Hepatocyte (in vitro differentiated cells): ENCODE measurements at places on chromosomes 2 and 18.

GRCh38 chr2:113277474-113278072, 1.1 kb downstream of the PAX8 start:
- no peak for DNase-seq

DNA sequence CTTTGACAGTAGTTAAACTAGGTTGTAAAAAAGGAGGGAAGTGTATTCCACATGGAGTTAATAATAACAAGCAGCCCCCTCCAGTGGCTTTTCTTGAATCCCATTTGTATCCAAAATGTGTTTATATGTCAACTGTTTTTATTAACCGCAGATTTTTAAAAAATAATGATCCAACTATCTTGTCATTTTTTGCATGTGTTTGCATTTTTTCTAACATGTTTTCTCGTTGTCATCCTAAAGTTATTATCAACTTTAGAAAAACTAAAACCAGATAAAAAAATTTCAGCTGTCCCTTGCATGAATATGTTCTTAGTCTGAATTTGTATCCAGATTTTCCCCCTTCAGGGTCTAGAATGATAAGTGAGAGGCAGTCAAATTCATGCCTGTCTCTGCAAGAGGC, 1063.3 kb downstream of the BCL11A start:
- no peak for DNase-seq

DNA sequence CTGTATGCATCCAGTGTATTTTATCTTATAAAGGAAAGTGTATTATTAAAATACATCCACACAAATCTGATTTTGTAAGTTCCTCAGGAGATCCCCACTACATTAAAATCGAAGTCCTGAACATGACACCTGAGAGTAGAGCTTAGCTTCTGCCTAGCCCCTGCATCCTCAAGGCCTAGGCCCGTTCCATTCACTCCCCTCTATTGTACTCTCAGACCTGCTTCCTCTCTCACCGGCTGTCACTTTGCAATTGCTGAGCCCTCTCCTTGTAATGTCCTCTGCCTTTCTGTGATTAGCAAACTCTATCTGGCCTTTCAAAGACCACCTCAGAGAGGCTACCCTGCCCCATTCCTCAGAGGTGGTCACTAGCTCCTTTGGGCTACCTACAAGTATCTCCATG, 160.8 kb downstream of the FTCDNL1 start:
- no peak for DNase-seq

- DNase-seq, result no peak
Measured at GRCh38 chr2:62459672-62460071, 46.3 kb downstream of the TMEM17 start.

DNA sequence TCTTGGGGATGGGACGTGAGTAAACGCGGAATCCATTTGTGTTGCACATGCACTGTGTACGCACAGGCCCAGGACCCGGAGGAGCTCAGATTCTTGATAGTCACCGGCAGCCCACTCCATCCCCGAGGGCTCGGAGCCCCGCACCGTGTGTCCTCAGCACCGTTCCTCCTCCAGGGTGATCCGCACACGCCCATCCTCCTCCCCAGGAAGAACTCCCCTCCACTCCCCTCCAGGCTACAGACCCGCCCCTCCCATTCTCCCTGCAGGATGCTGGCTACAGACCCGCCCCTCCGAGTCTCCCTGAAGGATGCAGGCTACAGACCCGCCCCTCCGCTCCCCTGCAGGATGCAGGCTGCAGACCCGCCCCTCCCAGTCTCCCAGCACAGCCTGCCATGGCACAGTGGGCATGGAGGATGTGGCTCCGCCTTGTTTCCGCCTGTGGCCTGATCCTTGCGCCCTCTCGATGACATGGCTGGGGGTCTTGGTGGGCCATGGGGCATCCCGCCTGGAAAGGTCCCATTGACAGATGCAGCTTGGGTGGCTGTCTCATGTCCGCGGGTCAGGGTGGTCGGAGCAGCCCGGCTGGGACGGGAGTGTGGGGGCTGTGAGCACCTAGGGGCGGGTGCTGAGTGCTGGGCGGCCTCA, 14.1 kb downstream of the CTDP1 start:
- DNase-seq, result no peak

DNA sequence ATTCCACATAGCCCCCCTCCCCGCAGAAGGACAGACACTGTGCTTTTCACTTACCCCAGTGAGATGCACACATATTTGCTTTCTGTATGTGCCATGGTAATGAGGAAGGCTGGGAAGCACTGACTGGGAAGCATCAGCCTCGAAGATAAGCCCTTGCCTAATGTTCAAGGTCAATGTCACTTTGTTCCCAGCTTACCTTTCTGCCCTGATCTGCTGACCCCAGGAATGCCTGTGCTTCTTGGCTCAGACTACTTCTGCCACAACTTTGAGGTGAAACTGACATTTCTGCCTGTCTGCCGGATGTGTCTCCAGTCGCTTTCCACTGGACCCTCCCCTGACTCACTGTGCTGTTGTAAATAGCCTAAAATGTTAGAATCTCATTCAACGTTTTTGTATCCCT, 183.8 kb downstream of the PTPRM start:
- no peak for DNase-seq

DNA sequence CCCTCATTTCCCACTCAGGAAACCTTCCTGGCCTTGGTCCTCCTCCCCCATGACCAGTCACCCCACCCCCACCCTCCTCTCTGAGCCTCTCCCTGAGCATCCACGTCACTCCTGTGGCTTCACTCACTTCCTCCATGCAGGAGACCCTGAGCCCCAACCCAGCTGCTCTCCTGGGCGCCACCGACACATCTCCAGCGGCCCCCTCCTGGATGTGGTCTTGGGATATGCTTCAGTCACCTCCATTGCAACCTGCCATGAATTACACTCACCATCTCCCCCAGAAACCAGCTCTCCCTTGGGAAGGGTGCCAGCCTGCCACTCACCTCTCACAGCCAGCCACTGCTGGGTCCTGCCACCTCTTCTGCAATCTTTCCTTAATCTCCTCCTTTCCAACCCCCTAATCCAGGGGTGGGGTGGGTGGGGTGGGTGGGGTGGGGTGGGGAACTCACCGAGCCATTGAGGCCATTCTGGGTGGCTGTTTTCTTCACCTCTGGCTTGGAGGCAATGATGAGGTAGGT, 44.8 kb downstream of the CENPO start:
- no peak for DNase-seq

DNA sequence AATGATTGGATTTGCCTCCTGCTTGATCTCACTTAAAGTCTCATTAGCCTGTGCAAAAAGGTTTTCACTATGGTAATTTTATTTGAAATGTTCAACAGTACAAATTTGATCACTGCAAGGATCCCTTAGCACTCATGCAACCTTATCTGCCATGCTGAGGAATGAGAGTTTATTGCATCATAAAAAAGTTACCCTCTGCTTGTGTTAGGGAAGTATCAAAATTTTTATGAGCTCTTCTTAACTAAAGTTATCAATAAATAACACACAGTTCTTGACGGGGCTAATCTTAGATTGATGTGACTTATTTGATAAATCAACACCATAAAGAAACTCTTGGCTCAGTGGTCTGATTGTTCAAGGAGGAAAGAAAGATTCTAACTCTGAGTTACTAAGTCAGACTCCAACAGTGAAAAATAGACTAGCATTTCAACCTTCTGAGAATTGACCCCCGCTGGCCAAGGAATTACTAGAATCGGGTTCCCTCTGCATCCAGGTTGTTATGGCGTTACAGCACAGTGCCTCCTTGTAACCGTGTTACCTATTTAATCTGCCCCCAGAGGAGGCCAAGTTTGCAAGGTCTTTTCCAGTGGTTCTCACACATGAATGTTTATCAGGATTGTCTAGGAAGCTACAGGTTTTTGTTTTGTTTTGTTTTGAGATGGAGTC, 259.7 kb downstream of the CDCA7 start:
- DNase-seq, result no peak

GRCh38 chr18:3305354-3305762, 43.4 kb downstream of the MYL12B start:
- DNase-seq, result no peak

DNA sequence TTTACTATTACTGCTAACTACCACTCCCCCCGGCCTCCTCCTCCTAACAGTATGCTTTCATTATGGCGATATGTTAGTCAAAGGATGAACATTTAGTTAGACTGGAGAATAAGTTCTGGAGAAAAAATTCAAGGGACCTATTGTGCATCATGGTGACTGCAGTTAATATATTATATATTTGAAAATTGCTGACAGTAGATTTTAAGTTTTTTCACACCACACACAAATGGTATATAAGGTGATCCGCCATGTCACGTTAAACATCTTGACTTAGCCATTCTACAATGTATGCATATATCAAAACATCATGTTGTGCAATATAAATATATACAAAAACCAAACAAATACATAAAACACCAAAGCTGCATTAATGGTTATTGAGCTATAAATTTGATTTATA, 873.7 kb downstream of the CNTNAP5 start:
- DNase-seq, result no peak

GRCh38 chr18:54958704-54959625, at the start of gene CCDC68:
Gene CCDC68, minus strand, starts transcription at chr18:54959461. Its CDS starts 16,670 bp downstream, at chr18:54942791.
- DNase-seq, result peak; percentile 75

DNA sequence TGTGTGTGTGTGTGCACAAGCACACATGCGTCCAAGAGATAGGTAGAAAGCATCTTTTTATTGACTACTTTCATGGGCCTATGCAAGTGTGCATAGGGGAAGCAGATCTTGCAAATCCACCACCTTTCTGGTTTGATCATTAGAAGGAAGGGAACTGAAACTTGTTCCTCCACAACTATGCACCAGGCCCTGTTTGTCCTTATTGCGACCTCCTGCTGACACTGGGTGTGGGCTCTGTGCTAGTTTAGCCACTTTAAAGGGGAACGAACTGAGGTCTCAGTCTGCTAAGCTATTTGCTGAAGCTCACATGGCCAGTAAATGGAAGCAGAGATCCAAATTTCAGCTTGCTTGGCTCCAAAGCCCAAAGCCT, 32.1 kb upstream of the INSIG2 start:
- DNase-seq, result no peak

DNA sequence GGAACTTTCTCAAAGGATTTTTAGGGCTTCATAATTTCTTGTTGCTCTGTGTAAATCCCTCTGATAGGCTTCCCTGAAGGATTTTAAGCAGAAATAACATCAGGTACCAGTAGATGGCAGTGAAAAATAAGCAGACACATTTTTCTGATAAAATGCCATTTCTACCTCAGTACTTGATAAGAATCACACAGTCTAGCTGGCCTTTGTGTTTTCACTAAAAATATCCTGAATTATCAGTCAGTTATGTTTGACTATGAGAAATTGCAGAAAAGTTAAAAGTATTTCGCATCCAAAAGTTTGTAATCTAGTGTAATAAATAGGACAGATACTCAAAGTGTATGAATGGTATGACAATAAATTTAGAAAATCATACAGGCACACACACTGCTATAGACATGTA, 68.7 kb downstream of the DNAJC10 start:
- DNase-seq, result peak; percentile 50

GRCh38 chr2:152292991-152293390, 42.0 kb upstream of the FMNL2 start:
- DNase-seq, result no peak

DNA sequence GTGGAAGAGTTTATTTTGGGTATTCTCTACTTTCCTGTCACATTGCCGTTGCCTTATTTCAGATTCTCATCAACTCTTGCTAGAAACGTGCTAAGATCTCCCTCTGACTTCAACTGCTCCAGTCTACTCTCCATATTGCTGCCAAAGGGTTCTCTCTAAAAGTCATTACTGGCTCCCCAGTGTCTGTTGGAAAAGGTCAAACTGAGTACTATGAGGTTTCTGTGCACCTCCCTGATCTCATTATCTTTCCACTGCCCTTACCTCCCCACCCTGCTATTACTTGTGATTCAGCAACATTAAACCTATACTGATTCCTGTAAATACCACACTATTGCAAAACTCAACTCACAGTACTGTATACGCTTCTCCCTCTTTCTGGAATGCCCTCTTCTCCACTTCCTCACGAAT, 1.9 kb upstream of the KRCC1 start:
- no peak for DNase-seq

DNA sequence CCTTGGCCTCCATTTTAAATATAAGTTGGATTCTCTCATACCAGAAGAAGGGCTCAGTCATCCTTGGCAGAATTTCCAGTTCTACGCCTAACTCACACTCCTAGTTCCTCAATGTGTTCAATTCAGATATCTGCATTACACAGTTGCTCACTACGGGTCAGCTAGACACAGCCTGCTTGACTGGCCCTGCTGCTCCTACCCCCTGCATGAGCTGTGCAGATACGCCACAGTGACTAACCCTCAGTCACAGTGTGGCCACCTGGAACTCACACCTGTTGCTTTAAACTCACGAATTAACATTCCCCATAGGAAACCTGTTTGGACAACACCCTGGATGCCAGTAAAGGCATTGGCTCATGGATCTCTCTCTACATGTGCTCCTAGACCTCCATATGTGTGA, 429.6 kb downstream of the NCKAP5 start:
- no peak for DNase-seq

- DNase-seq, result no peak
Measured at GRCh38 chr18:13531681-13532325, 194.6 kb downstream of the FAM210A start.

DNA sequence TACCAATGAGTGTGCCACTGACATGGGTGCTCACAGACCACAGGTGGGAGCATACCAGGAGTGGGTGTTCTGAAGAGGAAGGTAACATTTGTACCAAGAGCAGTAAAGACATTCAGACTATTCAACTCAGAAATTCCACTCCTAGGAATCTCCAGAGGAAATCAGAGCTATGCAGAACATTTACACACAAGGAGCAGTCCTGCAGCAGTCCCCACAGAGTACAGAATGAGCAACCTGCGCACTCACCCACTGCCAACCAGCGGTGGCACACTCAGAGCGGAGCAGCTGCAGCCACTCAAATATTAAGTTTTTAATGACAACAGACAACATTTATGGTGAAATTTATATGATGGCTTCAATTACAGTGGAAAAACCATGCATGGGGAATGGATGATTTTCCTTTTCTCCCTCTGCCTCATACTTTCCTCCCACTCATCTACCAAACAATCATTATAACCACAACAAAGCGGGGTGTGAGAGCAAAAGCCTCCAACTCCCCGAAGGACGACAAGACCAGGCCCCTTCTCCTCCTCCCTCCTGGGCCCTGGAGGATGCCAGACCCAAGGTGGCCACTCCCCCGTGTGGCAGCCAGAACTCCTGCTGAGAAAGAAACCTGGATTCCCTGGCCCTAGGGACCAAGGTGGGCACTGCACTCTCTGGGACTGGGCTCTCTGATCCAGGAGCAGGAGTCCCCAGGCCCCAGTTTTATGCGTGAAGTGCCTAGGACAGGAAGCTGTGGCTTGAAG, 5.4 kb downstream of the HS6ST1 start:
- DNase-seq, result peak; percentile 44

GRCh38 chr18:57576316-57576715, 10.2 kb downstream of the FECH start:
- no peak for DNase-seq

DNA sequence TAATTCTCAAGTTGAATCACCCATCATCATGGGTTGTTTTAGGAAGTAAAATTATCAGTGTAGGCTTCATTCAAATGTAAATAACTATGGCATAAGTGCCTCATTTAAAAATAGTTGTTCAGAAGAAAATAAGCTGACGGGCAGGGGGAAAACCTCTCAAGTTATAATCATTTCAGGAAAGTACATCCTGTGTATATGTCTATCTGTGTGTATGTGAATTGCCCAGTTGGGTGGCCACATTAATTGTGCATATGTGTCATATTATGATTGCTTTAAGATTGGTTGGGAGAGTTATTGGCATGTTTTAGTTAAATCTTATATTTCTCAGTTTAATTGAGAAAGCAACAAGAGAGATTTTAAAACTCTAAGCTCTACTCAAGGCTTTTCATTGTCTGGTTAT, 282.8 kb upstream of the VWC2L start:
- no peak for DNase-seq

- DNase-seq, result no peak
Measured at GRCh38 chr2:199682001-199682400, 169.0 kb downstream of the FTCDNL1 start.

GRCh38 chr2:220473611-220474010, 846.2 kb downstream of the SLC4A3 start:
- DNase-seq, result no peak
